Stomach (tissue), 19 donors: ENCODE measurements at places on chromosomes 5 and 9. TPM values are rescaled to one million over a fixed set of nuclear protein-coding genes. Genes with fewer than 3 reads are reported as not detected.

The TYRP1 gene
- 2.9 TPM for total RNA-seq

The PCDHGA8 gene
- 0.29 TPM for total RNA-seq

DNA sequence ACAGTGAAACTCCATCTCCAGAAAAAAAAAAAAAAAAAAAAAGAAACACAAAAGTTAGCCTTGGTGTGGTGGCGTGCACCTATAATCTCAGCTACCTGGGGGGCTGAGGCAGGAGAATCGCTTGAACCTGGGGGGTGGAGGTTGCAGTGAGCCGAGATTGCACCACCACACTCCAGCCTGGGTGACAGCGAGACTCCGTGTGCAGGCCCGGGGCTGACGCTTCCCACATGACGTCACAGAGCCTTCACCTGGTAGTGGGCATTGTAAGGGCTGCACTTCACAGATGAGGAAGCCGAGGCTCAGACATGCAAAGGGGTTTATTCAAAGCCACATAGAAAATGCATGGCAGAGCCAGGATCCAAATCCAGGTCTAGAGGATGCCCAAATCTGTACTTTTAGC, 114.2 kb downstream of the GAPVD1 start:
- no peak overlapping the region for H3K27ac ChIP-seq
- H3K36me3 ChIP-seq = no peaks in the 10 kb centered on the region
- no peaks in the 10 kb centered on the region for H3K27me3 ChIP-seq
- DNase-seq = no peak

DNA sequence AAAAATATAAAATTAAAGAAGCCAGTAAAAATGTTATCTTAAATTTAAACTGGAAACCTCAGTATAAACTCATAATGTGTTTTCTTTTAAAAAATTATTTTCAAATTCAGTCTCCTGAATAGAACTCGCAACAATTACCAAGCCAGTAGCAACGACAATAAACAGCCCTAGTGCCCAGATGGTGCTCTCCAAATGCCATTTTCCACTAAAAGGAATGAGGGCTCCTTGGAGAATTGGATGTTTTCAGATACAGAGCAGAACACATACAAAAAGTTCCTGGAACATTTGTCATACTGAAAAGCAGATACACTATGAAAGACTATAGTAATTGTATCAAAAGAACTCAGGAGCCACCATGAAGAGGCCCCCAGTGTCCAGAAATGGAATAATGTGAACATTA, 97.4 kb downstream of the TMC1 start:
- H3K27me3 ChIP-seq = no peaks in the 10 kb centered on the region
- no peaks in the 10 kb centered on the region for H3K36me3 ChIP-seq
- no peaks in the 10 kb centered on the region for H3K4me1 ChIP-seq

- no peak overlapping the region for H3K27ac ChIP-seq
- H3K4me1 ChIP-seq = no peaks in the 10 kb centered on the region
- H3K27me3 ChIP-seq = peaks cover 16% of the 10 kb centered on the region
- no peaks in the 10 kb centered on the region for H3K36me3 ChIP-seq
- no peak overlapping the region for H3K4me3 ChIP-seq
Measured at GRCh38 chr5:9834871-9835770, 205.0 kb upstream of the TAS2R1 start.

- H3K36me3 ChIP-seq = peaks cover 41% of the 10 kb centered on the region
- no peak overlapping the region for H3K27ac ChIP-seq
- H3K4me3 ChIP-seq = no peak overlapping the region
- no peaks in the 10 kb centered on the region for H3K27me3 ChIP-seq
- peaks cover 38% of the 10 kb centered on the region for H3K4me1 ChIP-seq
- DNase-seq = no peak
Measured at GRCh38 chr5:72286798-72287197, 33.2 kb downstream of the MRPS27 start.

- H3K27ac ChIP-seq = peak overlapping the region; percentile 70
- H3K36me3 ChIP-seq = no peaks in the 10 kb centered on the region
- H3K27me3 ChIP-seq = no peaks in the 10 kb centered on the region
- no peak overlapping the region for H3K4me3 ChIP-seq
Measured at GRCh38 chr9:6219981-6220380, 4.4 kb downstream of the IL33 start.

DNA sequence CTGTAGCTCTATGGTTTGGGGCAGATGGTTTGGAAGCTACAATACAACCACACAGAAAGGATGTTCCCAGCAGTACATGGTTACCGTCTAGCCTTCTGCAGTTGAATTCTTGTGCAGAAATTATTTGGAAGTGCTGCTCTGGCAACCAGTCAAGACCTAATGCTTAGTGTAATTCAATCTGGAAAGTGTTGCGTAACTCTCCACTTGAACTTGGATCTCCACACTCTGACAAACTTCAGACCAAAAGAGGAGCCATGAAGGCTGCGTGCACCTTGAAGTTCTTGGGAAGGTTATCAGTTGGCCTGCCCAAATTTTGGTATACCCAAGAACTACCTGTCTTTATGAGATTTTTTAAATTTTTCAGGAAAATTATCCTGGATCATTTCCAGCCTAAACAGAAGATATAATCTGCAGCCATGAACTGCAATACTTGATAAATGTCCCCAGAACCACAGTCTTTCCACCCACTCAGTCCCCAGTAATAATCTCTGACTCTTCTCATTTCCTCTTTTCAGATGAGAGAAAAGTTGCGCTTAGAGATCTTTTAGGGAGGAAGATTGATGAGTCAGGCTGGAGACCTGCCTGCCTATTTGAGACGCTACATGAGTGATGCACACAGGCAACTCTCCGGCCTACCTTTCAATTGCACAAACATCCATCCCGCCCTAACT, 159.9 kb downstream of the FANCC start:
- no peaks in the 10 kb centered on the region for H3K36me3 ChIP-seq
- peak overlapping the region; percentile 4 for H3K27ac ChIP-seq
- no peak overlapping the region for H3K4me3 ChIP-seq

- H3K4me3 ChIP-seq = no peak overlapping the region
- H3K4me1 ChIP-seq = no peaks in the 10 kb centered on the region
- no peak overlapping the region for H3K27ac ChIP-seq
- no peaks in the 10 kb centered on the region for H3K27me3 ChIP-seq
- no peak for DNase-seq
Measured at GRCh38 chr5:179878222-179879002, 19.8 kb upstream of the MRNIP start.

- no peaks in the 10 kb centered on the region for H3K36me3 ChIP-seq
- no peak overlapping the region for H3K27ac ChIP-seq
- no peaks in the 10 kb centered on the region for H3K27me3 ChIP-seq
Measured at GRCh38 chr5:82073179-82073578, 101.4 kb downstream of the ATG10 start.

GRCh38 chr9:132457504-132458236, 47.7 kb downstream of the CFAP77 start:
- no peaks in the 10 kb centered on the region for H3K36me3 ChIP-seq
- DNase-seq = no peak
- H3K4me1 ChIP-seq = no peaks in the 10 kb centered on the region
- H3K27ac ChIP-seq = no peak overlapping the region
